ENCODE measurements at places on chromosomes 12 and 14.

- DNase-seq = no peak
Measured at GRCh38 chr14:53865711-53866110, 90.9 kb downstream of the BMP4 start.

GRCh38 chr14:95727056-95727700 lies 13.3 kb upstream of the TCL1A start:
- no peak for DNase-seq

DNA sequence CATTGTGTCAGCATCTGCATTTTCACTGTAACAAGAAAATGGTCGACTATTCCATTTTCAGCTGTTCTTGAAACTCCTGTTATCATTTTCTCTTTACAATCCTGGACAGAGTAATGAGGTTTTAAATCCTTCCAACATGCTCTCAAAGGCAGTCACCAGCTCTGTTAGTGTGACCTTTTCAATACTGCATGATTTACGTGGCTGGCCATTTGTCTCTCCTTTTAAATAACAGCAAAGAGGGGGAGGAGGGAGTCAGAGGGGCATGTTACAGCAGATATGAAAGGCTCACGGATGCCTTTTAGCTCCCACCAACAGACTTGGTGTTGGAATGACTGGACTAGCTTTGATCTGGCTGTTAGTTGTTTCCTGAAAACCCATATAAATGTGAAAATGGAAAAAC lies 1251.2 kb downstream of the AACS start:
- DNase-seq = no peak

- DNase-seq = no peak
Measured at GRCh38 chr12:120658286-120659150, 18.1 kb downstream of the CABP1 start.

GRCh38 chr12:83843541-83843940 lies 1069.1 kb downstream of the SLC6A15 start:
- DNase-seq = no peak

DNA sequence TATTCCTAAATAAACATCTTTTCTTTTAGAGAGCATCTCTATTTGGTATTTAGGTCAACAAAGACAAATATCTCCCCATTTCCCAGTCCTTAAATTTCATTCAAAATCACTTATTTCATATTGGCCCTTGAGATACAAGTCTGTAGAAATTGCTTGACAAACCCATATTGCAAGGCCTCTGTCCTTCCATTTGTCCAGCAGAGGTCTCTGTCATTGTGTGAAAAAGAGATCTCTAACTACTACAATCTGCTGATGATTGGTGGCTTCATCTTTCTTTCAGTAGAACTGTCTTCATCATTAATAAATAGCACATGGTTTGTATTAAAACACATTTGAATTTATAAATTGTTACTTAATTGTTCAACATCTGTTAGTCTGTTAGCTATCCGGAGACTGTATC lies 252.6 kb downstream of the ACSS3 start:
- DNase-seq = no peak

DNA sequence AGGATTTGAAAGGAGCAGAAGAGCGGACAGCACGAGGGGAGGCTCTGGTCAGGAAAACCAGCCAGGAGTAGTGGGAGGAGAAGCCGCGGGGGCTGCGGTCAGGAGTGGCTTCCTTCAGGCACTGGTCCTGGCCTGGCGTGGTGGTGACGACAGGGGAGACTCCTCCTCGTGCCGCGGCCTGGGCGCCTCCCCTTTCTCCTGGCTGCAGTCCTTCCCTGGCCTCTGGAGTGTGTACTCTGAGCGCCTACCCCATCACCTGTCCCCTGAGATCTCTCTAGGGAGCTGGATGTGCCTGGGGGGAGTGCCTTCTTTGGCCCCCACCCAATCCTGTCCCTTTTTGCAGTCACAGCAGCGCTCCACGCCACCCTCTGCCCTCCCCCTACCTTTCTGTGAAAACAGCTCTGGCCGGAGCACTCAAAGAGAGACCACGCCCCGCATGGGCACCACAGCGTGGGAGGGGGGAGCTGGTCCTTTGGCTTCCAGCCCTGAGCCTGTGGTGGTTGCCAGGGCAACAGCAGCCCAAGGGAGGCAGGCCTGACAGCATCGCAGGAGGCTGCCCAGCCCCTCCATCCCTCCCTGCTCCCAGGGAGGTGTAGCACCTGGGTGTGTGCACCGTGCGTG lies 125.9 kb downstream of the CALM1 start:
- no peak for DNase-seq

DNA sequence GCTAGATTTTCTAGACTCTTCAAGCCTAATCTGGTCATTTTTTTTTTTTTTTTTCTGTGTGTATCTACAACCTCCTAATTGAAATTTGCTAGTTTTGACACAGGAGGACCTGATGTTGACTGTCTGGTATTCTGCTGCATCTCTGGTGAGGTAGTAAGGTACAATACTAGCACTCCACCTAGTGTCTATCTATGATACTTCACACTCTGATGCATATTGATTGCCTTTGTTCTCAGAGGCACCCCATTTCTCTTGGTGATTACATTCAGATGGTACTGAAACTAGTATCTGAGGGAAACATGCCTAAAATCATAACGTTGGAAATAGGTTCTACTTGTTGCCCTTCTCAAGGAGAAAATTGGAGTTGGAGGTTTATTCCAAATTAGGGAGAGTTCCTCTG lies 930.5 kb upstream of the NOVA1 start:
- DNase-seq = no peak

- DNase-seq = no peak
Measured at GRCh38 chr12:4909734-4910501, at the start of gene KCNA1. Gene KCNA1 (plus strand): TSS chr12:4909905. CDS start chr12:4911379, 1,474 bp downstream.

DNA sequence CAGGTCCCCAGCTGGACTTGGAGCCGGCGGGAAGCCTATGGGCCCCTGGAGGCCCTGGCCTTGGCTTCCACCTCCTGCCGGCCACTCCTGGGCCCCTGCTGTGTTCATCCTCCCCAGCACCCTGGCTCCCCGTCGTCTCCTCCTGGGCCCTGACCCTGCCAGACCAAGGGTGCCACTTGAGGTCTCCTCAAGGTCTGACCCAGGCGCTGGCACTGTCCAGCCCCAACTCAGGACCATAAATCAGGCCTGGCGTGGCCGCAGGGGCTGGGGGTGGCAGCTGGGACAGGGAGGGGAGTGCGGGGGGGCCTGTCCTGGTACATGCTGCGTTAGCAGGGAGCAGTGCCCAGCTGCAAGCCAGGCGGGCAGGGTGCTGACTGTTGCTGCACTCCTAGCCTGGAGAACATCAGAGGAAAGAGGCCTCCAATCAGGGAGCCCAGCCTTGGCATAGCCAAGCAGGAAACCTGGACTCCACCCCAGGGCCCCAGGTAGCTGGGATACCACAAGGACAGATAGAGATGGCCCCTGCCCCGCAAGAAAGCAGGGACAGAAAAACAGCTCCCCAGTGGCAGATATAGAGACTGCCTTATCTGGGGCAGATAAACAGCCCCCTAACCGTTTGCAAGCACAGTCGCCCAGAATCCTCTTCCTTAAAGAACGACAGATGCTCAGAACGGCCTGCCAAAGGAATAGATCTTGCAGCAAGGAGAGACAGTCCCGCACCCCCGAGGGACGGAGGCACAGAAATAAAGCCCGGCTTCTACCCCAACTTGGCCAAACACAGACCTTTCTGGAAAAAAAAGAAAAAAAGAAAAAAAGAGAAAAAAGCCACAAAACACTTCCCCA lies 6.5 kb upstream of the ATG101 start:
- no peak for DNase-seq

- DNase-seq = no peak
Measured at GRCh38 chr14:20476776-20477175, 7.6 kb downstream of the PNP start.

DNA sequence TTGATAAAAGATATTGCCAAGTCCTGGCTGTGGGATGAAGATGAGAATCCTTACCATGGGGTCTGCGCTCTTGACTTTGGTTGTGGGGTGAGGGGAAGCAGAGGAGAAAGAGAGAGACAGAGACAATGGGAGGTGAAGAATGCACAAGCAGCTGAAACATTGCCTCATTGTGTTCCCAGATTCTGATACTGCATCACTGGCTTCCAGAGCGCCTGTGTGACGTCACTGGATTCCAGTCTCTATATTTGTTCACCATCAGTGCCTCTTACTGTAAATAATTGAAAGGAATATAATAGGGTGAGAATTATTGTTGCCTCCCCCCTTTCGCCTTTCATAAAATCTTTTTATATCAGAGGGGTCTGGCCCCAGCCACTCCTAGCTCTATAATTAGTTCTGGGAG lies 188.9 kb upstream of the NTF3 start:
- DNase-seq = no peak

GRCh38 chr12:107014055-107014454 lies 27.1 kb upstream of the MTERF2 start:
- no peak for DNase-seq

DNA sequence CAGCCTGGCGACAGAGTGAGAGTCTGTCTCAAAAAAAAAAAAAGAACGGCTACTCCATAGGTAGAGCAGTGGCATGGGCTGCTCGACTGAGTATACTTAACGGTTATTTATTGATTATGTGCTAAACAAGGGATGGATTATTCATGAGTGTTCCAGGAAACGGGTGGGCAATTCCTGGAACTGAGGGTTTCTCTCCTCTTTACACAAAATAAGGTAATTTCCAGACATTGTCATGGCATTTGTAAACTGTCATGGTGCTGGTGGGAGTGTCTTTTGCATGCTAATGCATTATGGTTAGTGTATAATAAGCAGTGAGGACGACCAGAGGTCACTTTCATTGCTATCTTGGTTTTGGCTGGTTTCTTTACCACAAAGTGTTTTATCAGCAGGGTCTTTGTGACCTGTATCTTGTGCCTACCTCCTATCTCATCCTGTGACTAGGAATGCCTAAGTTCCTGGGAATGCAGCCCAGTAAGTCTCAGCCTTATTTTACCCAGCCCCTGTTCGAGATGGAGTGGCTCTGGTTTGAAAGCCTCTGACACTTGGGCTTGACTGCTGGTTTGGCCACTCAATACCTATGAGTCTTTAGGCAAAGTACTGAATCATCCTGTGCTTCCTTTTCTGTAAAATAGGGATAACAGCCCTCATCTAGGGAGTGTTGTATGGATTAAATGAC lies 3.2 kb downstream of the DGLUCY start:
- no peak for DNase-seq

DNA sequence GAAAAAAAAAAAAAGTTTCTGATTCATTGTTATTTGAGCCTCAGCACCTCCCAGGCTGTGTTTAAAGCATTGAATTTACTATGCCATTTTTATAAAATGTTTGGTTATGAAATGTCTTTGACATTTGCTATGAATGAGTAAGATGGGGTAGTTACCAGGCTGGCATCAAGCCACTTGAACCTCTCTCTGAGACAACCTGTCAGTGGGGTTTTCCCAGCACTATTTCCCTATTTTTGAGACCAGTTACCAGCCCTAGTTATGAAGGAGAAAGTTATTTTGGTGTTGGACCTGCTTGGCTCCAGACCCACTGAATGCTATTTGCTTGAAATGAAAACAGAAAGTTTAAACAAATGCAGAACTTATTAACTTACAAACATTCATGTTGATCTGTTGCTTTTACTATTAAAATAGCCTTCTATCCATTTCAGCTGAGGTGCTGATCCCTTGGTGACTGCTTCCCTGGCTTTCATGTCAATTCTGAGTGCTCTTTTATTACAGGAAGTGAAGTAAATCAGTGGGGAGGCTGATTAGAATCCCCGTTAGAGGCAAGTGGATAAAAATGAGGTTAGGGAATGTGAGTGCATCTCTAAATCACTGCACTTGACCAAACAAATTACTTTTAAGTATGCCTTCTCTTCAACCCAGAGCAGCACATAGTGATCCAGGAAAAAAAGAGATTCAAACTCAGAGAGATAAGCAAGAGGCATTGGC lies 37.8 kb downstream of the LLPH start:
- DNase-seq = peak; percentile 46

Data from inflammatory macrophage (primary cell).